T1000 (cell line): ENCODE measurements at places on chromosomes 3 and 15.

- no peak for DNase-seq
These were observed 45.6 kb upstream of the LDHAL6B start for GRCh38 chr15:59160880-59161593.

- DNase-seq: no peak
These were observed at the start of gene TRIM71 for GRCh38 chr3:32817558-32818228. Gene TRIM71, plus strand, starts transcription at chr3:32817997. Its CDS starts 84 bp downstream, at chr3:32818081.

DNA sequence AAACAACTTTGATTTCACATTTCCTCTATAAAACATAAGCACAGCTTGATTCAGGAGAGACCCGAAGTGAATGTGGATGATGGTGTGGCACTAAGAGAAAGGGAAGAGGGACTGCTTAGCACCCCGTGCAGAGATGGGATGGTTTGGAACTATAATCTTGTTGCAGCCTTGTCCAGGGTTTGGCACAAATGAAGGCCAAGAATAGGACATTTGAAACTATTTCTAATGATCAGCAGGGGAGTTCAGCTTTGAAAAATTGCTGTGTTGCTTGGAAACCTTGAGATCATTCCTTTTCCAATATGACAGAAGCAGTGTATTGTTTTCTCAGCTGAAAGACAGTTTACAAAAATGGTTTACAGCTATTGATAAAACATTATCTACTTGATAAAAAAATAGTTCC, 49.7 kb downstream of the ASB7 start:
- DNase-seq: no peak

DNA sequence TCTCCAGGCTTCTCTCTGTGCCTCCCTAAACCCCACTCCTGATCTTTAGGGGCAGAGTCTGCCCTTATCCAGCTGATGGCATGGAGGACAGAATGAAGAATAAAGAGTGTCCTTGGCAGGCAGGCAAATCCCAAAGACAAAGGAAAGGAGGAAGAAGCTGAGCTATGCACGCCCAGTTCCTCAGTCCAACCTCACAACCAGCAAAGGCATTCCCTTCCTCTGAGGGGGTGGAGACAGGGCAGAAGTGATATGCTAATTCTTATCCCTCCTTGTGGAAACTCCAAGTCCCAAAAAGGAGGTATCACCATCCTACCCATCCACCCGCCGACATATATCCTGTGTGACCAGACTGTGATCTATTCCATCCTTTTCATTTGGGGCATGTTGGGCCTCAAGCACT, 10.5 kb upstream of the CCDC54 start:
- no peak for DNase-seq

DNA sequence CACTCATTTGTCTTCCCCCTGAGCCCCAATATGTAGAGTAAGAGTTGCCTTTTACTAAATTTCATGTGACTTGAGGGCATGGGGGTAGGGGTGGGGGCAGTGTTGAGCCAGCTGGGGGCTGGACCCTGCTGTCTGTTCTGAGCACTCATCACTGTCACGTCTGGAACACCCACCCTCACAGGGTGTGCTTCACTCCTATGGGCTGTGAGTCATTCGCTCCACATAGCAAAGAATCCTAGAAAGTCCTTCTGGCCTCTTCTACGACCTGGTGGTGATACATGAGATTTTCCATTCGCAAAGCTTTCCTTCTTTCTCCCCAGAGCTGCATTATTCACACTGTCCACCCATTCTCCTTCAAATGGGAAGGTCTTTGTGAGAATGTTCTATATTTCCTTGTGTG, 43.6 kb upstream of the MGLL start:
- DNase-seq: no peak

GRCh38 chr3:141104151-141104821, 53.1 kb downstream of the SPSB4 start:
- no peak for DNase-seq
